ENCODE measurements at places on chromosomes 5 and 9.

DNA sequence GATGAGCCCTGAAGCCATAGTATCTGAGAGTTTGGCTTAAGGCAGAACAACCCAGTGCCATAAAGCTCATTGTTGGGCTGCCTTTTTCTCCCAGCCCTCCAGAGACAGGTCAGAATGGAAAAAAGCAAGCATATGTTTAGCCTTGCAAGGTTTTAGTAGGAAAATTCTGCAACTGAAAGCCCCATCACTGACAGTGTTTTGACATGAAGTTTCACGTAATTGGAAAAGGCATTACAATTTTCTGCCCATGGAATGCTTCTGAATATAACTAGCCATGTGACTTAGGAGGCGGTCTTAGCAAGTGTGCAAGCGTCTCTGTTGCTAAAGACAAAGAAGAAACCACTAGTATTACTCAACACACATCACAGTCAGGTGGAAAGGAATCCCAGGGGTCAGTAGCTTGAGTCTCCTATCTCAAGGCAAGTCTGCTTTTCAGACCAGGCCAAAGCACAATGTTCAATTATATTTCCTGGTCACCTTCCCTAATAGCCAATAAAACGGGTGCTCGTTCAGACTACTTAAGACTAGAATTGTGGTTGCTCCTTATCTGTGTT is 117.6 kb downstream of the CARTPT start:
- DNase-seq = no peak

- no peak for DNase-seq
These were observed 42.4 kb upstream of the TMEM250 start for GRCh38 chr9:136160995-136161610.

- peak; percentile 2 for DNase-seq
These were observed 416.5 kb upstream of the CCNH start for GRCh38 chr5:87829217-87829551.

DNA sequence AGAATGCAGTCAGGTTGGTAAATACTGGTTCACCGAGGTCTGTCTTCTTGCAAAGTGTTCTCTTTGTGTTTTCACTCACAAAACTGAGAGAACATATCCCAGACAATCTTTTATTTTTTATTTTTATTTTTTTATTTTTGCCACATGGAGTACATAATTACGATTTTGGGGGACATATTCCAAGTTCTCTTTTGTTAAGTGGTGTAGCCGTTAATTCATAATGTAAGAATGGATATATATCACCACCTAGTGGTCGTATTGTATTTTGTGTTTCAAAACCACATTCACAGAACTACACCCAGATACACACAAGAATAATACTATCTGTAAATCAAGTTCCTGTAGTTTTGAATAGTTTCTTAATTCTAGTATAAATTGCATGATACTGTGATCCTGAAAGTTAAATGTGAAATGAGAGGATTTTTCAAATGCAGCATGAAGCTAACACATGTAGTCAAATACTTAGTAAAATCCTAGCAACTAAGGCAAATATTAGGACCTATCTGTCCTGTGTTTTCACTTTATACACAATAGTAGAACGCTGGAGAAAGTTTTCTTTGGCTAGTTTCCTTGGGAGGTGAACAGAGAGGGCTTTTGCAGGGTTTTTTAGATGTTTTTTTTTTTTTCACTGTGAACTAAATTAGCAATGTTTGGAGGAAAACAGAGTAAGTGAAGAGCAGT is 92.7 kb downstream of the VCAN start:
- DNase-seq = peak; percentile 54

Data from EH (cell line).